ENCODE measurements at places on chromosomes 6 and 20. TPM values are rescaled to one million over a fixed set of nuclear protein-coding genes. Genes with fewer than 3 reads are reported as not detected.

HLA-DPA1 gene
- 122 TPM for total RNA-seq

- no peaks in the 10 kb centered on the region for H3K27me3 ChIP-seq
- H3K4me3 ChIP-seq, result no peak overlapping the region
- DNase-seq, result no peak
- H3K36me3 ChIP-seq, result peaks cover 9% of the 10 kb centered on the region
- H3K27ac ChIP-seq, result no peak overlapping the region
Observed at GRCh38 chr20:49030954-49031619, 15.0 kb upstream of the CSE1L start.

DNA sequence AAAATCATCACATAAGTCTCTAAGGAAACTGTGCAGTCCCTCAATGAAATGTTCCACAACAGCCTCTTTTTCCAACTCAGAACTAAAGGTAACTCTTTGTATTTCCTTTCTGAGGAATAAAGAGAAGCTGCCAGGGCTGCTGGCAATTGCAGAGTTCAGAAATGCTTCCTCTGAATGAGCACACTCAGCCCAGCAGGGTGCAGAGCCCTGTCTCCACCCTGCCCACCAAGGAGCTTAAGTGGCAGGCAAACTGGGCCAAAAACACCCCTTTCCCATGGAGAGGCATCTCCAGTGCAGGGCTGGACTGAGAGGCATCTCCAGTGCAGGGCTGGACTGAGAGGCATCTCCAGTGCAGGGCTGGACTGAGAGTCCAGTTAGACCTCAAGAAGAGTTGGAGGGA, 255.4 kb downstream of the GMPR start:
- no peak for DNase-seq
- no peaks in the 10 kb centered on the region for H3K36me3 ChIP-seq
- H3K27me3 ChIP-seq, result no peaks in the 10 kb centered on the region
- no peaks in the 10 kb centered on the region for H3K4me1 ChIP-seq

ECT2L gene
- 0.30 TPM for total RNA-seq

DNA sequence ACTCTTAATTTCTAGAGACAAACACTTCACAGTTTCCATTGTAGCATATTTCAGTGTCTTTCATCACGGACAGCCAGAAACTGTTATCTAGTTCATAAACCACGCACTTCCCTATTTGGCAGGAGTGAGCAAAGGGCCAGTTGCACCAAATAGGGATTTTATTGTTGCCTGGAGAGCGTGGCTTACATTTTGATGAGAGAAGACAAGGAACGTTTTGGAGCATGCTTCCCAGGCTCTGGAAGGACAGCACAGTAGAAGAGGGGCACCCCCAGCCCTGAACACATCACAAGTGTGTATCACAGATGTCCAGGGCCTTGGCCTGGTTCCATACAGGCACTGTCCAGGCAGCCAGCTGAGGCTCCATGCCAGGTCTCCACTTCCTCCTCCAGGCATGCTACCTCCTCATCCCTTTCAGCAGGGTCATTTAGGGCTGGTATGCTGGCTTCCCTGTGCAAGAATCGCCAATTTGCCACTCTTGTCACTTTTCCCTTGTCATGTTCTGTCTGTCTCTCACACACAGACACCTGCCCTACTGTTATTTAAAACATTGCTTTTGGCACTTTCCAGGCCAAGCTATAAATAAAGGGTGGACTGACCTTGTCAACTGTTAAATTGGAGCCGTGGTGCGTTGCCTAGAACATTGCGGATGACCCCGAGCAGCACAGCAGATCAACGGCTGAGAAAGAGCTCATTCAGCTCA, 235.0 kb upstream of the GMDS start:
- no peak overlapping the region for H3K4me3 ChIP-seq
- peaks cover 4% of the 10 kb centered on the region for H3K4me1 ChIP-seq
- H3K36me3 ChIP-seq, result no peaks in the 10 kb centered on the region
- no peak overlapping the region for H3K27ac ChIP-seq
- DNase-seq, result no peak

DNA sequence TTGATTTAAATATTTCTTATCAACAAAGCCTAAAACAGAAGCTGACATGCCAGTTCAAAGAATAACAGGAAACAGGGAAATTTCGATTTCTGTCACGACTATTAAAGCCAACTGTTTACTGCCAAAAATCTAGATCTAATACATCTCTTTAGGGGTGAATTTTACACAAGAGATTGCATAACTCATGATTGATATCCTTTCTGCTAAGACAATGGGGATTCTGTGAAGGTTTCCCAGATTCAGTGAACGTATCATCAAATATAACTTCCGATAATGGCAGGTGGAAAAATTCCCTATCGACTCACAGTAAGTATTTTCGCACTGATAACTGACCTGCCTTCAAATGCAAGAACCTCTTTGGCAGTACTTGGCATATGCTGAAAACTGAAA, 42.9 kb downstream of the NHSL1 start:
- no peak overlapping the region for H3K4me3 ChIP-seq
- DNase-seq, result no peak
- H3K27ac ChIP-seq, result no peak overlapping the region
- H3K4me1 ChIP-seq, result no peaks in the 10 kb centered on the region
- H3K36me3 ChIP-seq, result no peaks in the 10 kb centered on the region

SNAP25 gene
- 15.5 TPM for total RNA-seq

DNA sequence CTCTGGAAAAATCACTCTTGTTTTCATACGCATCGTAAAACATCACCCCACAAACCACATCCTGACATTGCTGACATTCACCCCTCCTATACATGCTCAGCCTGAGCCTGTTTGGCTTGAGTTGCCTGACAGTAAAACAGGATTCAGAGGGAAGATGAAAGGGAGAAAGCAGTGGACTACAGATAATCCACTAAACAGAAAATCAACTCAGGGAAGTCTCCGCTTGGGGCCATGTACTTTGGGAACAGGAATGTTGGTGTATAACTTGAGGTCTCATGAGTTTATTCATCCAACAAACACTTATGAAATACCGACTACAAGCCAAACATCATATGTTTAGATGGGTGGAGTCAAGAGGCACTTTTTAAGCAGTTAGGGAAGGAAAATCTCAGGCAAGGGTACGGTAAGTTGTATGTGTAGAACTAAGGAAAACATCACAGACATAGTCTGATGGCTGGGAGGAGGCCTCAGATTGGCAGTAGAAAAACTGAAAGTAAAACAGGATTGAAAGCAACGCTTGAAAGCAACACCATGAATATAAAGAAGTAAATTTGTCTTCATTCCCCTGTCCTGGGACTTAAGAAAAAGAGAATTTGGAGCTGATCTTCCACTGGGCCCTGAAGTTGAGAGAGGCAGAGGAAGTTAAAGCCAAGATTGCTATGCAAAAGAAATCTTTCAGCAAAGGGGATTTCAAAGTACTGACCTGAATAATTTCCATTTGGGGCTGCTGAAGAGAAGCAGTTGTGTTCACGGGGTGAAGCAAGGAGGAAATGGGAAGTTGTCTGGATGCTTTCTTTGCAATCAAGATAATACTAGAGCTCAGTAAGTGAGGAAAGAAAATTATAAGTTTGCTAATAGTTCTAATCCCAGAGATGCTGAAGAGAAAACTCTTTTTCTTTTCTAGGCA, 28.8 kb downstream of the PDE7B start:
- no peaks in the 10 kb centered on the region for H3K4me1 ChIP-seq
- no peaks in the 10 kb centered on the region for H3K36me3 ChIP-seq
- H3K4me3 ChIP-seq, result no peak overlapping the region
- no peak for DNase-seq

DNA sequence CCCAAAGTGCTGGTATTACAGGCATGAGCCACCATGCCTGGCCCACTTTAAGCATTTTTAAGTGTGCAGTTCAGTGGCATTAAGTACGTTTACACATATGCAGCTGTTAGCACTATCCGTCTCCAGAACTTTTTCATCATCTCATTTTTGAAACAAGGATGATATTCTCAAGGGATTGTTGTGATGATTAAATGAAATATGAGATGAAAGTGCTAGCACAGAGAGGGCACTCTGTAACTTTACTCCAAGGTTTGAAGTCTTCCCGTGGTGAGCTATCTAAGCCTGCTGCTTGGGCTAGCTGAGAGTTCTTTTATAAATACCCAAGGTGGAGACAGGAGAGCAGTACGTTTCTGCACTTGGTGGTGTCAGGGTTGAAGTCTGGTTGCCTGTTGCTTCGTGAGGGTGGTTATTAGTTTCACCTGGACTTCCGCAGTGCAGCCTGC, 6.6 kb downstream of the TM9SF4 start:
- H3K4me1 ChIP-seq, result peaks cover 2% of the 10 kb centered on the region
- no peak overlapping the region for H3K27ac ChIP-seq
- no peaks in the 10 kb centered on the region for H3K27me3 ChIP-seq
- H3K4me3 ChIP-seq, result no peak overlapping the region
- no peaks in the 10 kb centered on the region for H3K36me3 ChIP-seq

DNA sequence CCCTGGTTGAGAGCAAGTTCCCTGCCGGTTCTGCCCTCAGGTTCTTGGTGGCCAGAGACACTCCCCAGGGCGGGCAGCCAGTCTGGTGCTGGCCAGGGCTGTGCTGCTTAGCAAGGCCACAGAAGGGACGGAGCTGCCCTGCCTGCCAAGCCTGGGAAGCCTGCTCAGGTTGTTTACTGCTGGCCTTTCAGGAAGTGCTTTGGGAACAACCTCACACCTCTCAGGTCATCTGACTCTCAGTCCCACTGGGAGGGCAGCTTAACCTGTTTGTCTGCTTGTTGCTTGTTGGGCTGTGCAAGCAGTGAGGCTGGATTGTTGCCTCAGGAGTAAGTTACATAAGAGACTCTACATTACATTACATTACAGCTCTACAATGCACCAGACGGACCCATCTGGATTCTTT, 75.8 kb upstream of the AFDN start:
- no peaks in the 10 kb centered on the region for H3K4me1 ChIP-seq
- H3K4me3 ChIP-seq, result no peak overlapping the region

DNA sequence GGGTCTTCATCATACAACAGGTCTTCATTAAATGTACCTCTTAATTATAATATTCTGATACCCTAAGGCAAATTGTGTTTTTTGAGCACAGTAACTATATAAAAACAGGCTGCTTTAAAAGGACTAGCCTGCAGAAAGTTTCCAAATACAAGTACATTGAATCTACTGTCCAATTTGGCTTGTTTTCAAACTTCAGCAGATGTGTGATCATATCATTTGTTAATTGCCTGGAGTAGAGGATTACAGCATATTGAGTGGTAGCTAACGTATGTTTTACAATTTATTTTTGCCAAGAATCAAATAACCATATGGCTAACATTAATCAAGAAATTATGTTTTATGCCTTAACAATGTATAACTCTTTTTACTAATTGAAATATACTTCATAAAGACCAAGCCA, 12.6 kb downstream of the TINAG start:
- no peak overlapping the region for H3K4me3 ChIP-seq
- H3K36me3 ChIP-seq, result no peaks in the 10 kb centered on the region

GRCh38 chr6:7343546-7344475, 30.8 kb upstream of the SSR1 start:
- H3K27me3 ChIP-seq, result no peaks in the 10 kb centered on the region
- no peaks in the 10 kb centered on the region for H3K36me3 ChIP-seq
- H3K4me1 ChIP-seq, result no peaks in the 10 kb centered on the region
- no peak overlapping the region for H3K4me3 ChIP-seq

DNA sequence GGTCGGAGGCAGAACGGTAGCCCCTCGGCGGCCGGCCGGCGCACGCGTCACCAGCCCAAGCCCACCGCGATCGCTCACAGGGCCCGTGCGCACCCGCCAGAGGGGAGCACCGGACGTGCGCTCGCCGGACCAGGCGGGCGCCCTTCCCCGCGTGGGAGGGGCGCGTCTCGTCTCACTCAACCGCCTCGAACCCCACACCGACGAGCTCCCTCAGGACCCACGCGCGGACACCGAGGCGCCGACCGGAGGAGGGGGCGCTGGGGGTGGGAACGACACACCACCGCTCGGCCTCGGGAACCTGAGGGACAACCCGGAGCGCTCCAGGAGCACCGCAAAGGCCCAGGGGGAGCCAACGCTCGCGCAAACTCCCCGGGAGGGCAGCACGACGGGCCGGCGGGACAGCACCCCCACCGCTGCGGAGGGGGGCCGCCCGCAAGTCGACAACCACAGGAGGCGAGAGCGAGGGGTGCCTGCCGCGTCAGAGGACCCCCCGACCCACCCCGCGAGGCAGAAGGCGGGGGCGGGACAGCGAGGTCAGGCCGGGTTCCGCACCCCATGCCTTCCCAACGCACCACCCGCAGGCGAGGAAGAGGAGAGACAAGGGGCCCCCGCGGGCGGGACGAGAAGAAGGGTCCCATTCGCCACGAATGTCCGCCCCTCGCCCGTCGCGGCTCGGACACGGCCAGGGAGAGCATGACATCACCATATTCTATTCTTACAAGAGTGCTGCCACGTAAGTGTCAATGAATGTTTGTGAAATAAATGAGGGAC, 512.7 kb upstream of the ZNF337 start:
- no peak overlapping the region for H3K4me3 ChIP-seq
- H3K36me3 ChIP-seq, result no peaks in the 10 kb centered on the region
- peak; percentile 74 for DNase-seq
- no peaks in the 10 kb centered on the region for H3K27me3 ChIP-seq
- H3K27ac ChIP-seq, result no peak overlapping the region

GRCh38 chr6:32837651-32838113, 857 bp downstream of the TAP2 start:
- H3K4me3 ChIP-seq, result peak overlapping the region; percentile 52
- H3K27me3 ChIP-seq, result no peaks in the 10 kb centered on the region
- no peaks in the 10 kb centered on the region for H3K4me1 ChIP-seq
- no peak for DNase-seq

- H3K36me3 ChIP-seq, result no peaks in the 10 kb centered on the region
- no peak overlapping the region for H3K4me3 ChIP-seq
- no peak overlapping the region for H3K27ac ChIP-seq
- H3K27me3 ChIP-seq, result no peaks in the 10 kb centered on the region
- DNase-seq, result no peak
Observed at GRCh38 chr6:83815631-83816272, 37.4 kb upstream of the RIPPLY2 start.

TAP2 gene
- 48.1 TPM for total RNA-seq

MAN1A1 gene
- total RNA-seq, result 76.0 TPM

- H3K4me3 ChIP-seq, result no peak overlapping the region
- H3K36me3 ChIP-seq, result no peaks in the 10 kb centered on the region
- no peaks in the 10 kb centered on the region for H3K4me1 ChIP-seq
- no peak for DNase-seq
- H3K27me3 ChIP-seq, result no peaks in the 10 kb centered on the region
- H3K27ac ChIP-seq, result no peak overlapping the region
Observed at GRCh38 chr6:168927026-168927425, 326.6 kb downstream of the THBS2 start.

DNA sequence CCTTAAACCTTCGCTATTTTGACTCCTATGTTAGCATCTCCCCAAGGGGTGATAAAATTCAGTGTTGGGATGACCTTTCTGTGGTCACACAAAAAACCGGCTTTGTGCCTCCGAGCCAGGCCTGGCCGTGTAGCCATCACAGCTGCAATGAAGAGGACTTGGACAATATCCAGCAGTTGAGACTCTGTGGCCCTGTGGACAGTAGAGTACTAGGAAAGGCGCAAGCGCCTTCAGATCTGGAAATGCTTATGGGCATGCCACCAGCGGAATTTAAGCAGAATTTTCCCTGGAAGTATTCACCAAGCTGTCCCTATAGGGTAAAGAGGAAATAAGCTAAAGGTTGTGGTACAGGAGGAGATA, 63.3 kb upstream of the SLC2A12 start:
- H3K4me1 ChIP-seq, result no peaks in the 10 kb centered on the region
- no peak for DNase-seq
- no peak overlapping the region for H3K4me3 ChIP-seq
- H3K27ac ChIP-seq, result no peak overlapping the region
- H3K36me3 ChIP-seq, result no peaks in the 10 kb centered on the region

REM1 gene
- total RNA-seq, result 13.9 TPM
